Stimulated activated CD4-positive, alpha-beta T cell treated with anti-CD3 and anti-CD28 coated beads, TNF-alpha, amount 100 ng/mL, for 4 hours (primary cell): ENCODE measurements at places on chromosomes 7 and 10.

GRCh38 chr10:74587109-74587854 is 239.1 kb upstream of the KAT6B start:
- DNase-seq, result no peak

DNA sequence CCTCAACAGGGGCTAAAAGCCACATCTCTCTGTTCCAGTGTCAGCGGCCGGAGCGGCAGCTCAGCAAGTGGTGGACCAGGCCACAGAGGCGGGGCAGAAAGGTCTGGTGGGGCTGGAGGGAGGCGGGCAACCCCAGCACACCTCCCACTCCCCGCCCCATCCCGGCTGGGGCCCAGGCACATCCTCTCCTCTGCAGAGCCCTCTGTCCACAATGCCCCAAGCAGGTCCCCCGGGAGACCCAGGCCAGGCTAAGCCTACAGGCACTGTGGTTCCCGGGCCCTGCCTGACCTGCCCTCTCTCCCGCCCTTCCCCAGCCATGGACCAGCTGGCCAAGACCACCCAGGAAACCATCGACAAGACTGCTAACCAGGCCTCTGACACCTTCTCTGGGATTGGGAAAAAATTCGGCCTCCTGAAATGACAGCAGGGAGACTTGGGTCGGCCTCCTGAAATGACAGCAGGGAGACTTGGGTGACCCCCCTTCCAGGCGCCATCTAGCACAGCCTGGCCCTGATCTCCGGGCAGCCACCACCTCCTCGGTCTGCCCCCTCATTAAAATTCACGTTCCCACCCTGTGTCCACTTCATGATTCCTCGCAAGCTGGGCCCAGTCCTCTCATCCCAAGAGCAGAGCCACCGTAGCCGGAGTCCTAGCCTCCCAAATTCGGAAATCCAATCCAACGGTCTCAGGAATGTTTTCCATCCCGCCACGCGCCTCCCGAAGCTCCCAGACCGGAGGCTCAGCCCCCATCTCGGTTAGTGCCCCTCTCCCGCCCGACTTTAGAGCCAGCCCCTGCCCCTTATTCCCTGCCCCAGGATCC is 2.1 kb downstream of the ADIRF start:
- DNase-seq, result no peak

GRCh38 chr10:83555264-83555663 is 584.0 kb upstream of the GHITM start:
- no peak for DNase-seq

GRCh38 chr7:95684037-95684436 is 87.7 kb upstream of the PDK4 start:
- no peak for DNase-seq
